Camera-type eye (tissue), 1 donor: ENCODE measurements at places on chromosomes 7 and 10. TPM values are rescaled to one million over a fixed set of nuclear protein-coding genes. Genes with fewer than 3 reads are reported as not detected.

AGBL3 gene
- 5.8 TPM for total RNA-seq

CYP2C8 gene
- 2.6 TPM for total RNA-seq

CYP26A1 gene
- 16.8 TPM for total RNA-seq

OR6V1 gene
- total RNA-seq: not detected

CCDC172 gene
- total RNA-seq: not detected

EVX1 gene
- total RNA-seq: not detected

TSPAN12 gene
- total RNA-seq: 23.3 TPM

DYDC2 gene
- total RNA-seq: 2.3 TPM

CLEC2L gene
- total RNA-seq: 2.8 TPM

SEMA3C gene
- 288 TPM for total RNA-seq

BICC1 gene
- 34.4 TPM for total RNA-seq

AKAP9 gene
- total RNA-seq: 302 TPM

C10orf105 gene
- total RNA-seq: 0.11 TPM

ZP3 gene
- 0.82 TPM for total RNA-seq

BHLHA15 gene
- 1.2 TPM for total RNA-seq

TYW1B gene
- total RNA-seq: 10.0 TPM

BAMBI gene
- total RNA-seq: 55.9 TPM

ST8SIA6 gene
- 4.4 TPM for total RNA-seq

BTBD16 gene
- total RNA-seq: 0.16 TPM

CTAGE8 gene
- total RNA-seq: 1.0 TPM

STEAP2 gene
- total RNA-seq: 16.8 TPM

CRYGN gene
- not detected for total RNA-seq

FAM241B gene
- 5.1 TPM for total RNA-seq

NAT16 gene
- 0.82 TPM for total RNA-seq

RAB19 gene
- 0.93 TPM for total RNA-seq

TMEM236 gene
- 0.44 TPM for total RNA-seq

LBX1 gene
- total RNA-seq: not detected

GPR37 gene
- total RNA-seq: 66.9 TPM
